Calu3 (cell line): ENCODE measurements at places on chromosomes 3 and 15. TPM values are rescaled to one million over a fixed set of nuclear protein-coding genes. Genes with fewer than 3 reads are reported as not detected.

- no peak for DNase-seq
Measured at GRCh38 chr3:190169877-190170276, 49.2 kb upstream of the P3H2 start.

DNA sequence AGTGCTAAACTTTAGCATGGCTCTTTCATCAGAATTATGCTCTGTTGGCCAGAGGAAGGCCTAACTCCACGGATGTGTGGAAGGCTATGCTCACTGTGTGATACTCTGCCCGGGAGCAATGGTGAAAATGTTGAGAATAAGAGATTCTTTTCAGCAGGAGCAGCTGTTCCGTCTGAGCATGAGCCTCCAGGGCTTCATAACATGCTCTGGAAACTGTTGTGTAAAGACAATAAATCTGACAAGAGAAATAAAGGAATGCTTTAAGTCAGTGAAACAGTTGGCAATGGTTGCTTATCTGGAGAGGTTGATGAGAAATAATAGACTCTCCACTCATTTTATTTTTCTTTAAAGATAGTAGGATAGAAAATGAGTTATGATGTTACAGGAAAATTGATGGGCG lies 269.8 kb downstream of the DIPK2A start:
- DNase-seq = no peak

DNA sequence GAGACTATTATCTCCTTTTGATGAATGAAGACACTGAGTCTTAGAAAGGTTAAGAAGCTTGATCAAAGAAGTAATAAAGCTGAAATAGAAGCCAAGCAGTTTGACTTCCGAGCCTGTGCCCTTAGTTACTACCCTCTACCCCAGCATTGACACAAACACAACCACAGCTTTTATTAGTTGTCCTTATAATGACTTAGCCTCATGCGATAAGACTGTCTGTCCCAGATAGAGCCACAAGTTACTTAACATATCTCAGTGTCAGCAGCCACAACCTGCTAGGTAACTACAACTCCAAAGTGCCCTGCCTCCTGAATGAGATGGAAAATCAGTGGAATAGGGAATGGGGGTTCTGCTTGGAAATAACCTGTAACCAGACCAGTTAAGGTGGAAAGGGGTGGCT lies 781.6 kb upstream of the CFAP20DC start:
- DNase-seq = no peak

DNA sequence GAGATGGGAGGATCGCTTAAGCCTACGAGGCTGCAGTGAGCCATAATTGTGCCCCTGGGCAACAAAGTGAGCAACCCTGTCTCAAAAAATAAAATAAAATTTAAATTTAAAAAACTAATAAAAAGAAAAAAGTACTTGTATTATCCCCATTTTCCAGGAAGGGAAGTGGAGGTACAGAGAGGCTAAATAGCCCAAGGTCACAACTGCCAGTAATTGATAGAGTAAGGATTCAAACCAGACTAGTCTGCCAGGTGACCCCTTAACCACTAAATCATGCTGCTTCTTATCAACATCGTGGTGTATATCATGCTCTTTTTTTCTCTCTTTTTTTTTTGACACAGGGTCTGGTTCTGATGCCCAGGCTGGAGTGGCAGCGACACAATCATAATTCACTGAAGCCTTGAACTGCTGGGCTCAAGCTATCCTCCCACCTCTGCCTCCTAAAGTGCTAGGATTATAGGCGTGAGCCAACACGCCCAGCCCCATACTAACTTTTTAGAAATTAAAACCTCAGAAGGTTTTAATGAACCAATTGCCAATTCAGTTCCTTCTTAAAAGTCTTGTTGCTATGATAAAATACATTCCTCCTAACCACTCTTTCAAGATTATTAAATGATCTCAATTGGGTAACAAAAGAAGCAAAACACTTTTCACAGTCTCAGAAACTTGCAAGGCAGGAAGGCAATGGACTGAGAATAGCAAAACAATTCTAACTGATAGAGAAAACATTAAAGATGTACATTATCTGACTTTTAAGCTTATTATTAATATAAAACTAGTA lies 30.5 kb downstream of the HERC1 start:
- DNase-seq = no peak

- peak; percentile 84 for DNase-seq
Measured at GRCh38 chr3:46998121-46998851, 18.8 kb downstream of the NBEAL2 start.

DNA sequence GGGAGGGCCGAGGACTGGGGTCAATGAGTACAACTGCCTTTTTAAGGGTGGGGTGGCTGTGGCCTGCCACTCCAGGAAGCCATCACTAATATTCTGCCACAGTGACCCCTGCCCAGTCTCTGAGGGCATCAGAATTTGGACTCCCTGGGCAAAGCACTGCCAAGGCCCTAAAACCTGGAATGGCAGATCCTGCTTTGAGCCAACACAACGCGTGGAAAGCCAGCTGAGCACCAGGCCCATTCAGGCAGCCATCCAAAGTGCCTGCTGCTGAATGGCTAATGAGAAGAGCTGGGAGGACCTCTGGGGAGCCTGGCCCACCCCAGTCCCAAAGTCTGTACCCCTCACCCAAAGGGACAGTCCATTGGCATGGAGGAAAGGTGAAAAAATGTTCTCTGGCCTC lies 5.0 kb downstream of the TWF2 start:
- no peak for DNase-seq

DNA sequence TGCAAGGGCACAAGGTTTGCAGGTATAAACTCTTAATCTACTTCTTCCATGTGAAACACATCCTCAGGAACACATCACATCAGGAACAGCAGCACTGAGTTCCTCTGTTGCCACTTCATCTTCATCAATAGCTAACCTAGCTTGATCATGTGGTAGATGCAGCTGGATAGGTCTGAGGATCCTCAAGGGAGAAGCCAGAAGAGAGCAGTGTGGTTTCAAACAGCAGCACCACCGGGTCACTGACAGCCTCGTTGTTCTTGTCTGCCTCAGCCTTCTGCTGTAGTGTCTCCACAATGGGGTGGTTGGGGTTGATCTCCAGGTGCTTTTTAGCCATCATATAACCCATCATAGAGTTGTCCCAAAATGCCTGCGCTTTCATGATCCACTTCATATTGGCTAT lies 58.8 kb downstream of the ADAM10 start:
- no peak for DNase-seq

GP5 gene
- 0.10 and 0.21 TPM in 2 replicates for total RNA-seq

ADAMTS9 gene
- total RNA-seq = 54.6 and 63.3 TPM in 2 replicates
